AG10803 (cell line): ENCODE measurements at places on chromosomes 3 and 15.

DNA sequence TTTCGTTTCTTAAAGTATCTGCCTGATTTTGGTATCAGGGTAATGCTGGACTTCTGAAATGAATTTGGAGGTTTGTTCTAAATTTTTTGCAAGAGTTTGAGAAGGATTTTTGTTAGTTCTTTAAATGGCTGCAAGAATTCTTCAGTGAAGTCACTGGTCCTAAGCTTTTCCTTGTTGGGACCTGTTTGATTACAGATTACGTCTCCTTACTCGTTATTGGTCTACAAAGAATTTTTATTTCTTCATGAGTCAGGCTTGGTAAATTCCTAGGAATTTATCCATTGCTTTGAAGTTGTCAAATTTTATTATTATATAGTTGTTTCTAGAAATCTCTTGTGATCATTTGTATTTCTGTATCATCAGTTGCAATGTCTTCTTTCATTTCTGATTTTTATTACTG lies 196.0 kb downstream of the DPH6 start:
- DNase-seq = peak; percentile 18

DNA sequence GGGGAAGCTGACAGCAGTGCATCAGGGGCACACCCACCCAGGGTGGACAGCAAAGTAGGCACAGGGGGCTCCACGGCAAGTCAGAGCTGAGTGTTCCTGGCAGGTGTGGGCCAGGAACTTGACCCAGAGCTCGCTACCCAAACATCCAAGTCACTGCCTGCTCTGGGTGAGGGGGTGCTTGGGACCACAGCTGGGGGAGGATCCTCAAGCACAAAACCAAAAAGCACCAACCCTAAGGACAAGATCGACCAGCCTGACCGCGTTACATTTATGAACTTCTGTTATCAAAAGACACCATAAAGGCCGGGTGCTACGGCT lies 101.2 kb downstream of the CHSY1 start:
- no peak for DNase-seq

DNA sequence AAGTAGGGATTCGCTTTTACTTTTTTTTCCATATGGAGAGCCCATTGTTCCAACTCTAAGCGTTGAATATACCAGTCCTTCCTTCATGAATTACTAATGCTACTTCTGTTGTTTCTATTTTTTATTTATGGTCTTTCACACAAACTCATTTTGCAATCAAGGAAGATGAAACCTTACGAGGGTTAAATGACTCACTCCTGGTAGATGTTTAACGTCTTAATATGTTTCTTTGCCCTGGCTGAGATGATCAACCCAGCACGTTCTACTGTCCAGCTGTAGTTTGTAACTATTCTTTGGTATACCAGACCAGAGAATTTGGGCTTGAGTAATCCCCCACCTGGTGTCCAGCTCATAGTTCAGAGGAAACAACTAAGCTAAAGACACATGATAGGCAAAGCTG lies 23.1 kb downstream of the CDCP1 start:
- DNase-seq = peak; percentile 96

DNA sequence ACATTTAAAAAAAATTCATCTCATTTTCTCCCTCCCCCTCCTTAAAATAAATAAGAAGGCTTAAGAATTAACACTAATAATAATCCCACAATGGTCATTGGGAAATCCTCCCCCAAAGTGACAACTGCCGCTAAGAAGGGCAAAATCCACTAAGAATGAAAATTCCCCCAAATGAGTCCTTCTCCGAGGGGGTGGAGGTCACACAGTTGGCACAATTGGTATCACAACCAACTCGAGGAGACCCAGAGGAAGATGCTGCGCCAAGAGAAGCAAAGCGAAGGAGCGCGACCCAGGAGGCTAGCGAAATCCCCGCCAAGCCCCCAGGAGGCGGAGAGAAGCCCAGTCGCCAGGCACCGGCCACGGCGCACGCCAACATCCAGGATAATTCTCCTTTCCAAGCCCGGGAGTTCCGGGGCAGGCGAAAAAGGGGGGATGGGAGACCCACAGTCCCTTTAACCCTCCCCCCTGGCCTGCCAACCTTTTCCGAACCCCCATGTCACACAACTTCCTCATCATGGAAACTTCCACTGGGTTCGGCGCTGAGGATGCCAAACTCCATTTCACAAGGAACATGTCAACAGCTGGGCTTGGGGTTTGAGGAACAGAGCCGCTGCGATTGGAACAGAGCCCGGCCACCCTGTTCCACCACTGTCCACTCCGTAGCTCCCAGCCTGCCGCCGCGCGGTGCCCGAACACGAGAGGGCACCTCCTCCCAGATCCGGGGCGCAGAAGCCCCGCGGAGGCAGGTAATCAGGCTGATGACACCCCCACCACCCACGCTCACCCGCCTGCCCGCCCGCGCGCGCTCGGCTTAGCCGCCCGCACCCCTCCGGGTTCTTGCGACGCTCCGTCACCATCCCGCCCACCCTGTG lies 668 bp downstream of the THRB start:
- DNase-seq = peak; percentile 32

DNA sequence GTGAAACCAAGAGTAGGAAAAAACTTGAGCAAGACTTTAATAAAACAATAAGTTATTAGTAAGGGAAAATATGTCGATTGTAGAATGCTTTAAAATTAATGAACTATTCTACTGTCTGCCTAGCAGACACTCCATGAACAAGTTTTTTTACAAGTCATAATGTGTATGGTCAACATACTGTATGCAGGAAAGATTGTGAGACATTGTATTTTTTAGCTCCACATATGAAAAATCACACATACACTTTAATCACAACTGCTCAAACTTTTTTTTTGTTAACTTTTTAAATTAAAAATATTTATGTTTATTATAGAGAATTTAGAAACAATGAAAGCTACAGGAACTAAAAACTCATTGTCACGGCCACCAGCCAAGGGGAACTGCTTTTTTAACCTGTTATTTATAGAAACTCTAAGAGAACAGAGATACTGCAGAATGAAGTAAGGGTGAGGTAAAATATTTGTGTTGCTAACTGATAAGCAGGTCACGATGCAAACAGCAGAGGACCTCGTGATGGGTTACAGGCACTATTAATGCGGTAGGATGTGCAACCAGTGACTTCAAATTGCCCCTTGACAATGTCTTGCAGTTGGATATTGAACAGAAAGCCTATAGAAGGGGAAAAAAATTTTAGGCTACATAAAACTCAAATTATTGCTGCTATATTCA lies 53.0 kb downstream of the THSD4 start:
- DNase-seq = no peak

- no peak for DNase-seq
Measured at GRCh38 chr3:62534326-62534725, 161.0 kb upstream of the FEZF2 start.

- peak; percentile 63 for DNase-seq
Measured at GRCh38 chr3:69329892-69330291, 56.0 kb downstream of the FRMD4B start.

- no peak for DNase-seq
Measured at GRCh38 chr3:138768946-138769345, 65.8 kb downstream of the PIK3CB start.

DNA sequence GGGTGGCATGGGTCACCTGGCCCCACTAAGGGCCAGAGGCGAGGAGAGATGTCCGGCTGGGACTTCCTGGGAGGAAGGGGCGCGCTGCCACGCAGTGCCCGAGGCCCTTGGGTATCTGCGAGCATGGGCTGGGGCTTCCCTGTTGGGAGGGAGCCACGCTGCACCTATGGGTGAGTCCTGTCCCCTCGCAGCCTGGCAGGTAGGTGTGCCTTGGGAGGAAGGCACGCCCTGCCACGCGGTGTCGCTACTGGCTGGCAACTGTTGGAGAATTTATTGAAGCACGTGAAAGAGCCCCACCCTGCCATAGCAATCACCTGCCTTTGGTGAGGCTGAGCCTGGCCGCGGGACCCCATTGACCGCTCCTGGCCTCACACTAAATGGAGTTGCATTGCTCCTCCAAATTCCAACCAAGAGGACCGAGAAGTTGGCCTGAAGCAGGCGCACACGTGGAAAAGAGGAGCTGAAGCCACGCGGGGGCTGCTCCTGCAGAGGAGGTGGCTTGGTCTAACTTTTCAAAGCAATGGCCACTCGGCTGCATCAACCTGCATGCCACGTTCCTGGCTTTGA lies 134.2 kb downstream of the TJP1 start:
- no peak for DNase-seq

GRCh38 chr3:135444058-135444457 lies 521.5 kb upstream of the PPP2R3A start:
- no peak for DNase-seq

GRCh38 chr3:142087676-142088075 lies 61.7 kb downstream of the TFDP2 start:
- DNase-seq = peak; percentile 82

GRCh38 chr3:14304101-14305045 lies 98.0 kb upstream of the SLC6A6 start:
- no peak for DNase-seq

DNA sequence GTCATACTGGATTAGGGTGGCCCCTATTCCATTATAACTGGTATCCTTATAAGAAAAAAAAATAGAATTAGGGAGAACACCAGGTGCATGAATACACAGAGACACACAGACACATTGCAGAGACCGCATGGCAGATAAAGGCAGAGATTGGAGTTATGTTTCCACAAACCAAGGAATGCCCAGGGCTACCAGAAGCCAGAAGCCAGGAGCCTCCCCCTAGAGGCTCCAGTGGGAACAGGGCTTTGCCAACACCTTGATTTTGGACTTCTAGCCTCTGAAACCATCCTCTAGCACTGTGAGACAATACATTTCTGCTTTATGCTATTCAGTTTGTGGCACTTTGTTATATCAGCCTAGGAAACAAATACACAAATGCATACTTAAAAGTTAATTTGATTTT lies 10.4 kb downstream of the GOLM2 start:
- DNase-seq = no peak

GRCh38 chr3:99868311-99868646 lies 50.6 kb downstream of the CMSS1 start:
- no peak for DNase-seq

DNA sequence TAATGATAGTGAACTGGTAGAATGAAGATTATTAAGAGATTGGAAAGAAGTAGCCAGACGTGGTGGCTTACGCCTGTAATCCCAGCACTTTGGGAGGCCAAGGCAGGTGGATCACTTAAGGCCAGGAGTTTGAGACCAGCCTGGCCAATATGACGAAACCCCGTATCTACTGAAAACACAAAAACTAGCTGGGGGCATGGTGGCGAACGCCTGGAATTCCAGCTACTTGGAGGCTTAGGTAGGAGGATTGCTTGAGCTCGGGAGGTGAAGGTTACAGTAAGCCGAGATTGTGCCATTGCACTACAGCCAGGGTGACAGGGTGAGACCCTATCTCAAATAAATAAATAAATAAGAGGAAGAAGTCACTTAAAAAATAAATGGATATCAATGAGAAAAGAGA lies 14.0 kb downstream of the USP8 start:
- no peak for DNase-seq

DNA sequence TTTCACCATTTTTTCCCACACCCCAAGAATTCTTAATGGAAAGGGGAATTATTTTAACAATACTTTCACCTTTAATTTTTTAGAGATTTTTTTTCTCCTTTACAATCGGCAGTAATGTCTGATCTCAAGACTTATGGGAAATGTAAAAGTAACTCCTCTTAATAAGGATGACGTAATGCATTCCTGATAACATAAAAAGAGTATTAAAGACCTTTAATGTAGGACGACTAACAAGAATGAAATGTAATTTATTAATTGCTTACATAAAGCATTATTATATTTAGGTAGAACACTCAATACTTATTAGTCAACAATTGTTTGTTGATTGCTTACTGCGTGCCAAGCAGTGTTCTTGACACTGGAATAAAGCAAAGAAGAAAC lies 416.8 kb upstream of the NAALADL2 start:
- DNase-seq = no peak

- no peak for DNase-seq
Measured at GRCh38 chr3:61524933-61525332, 36.4 kb upstream of the PTPRG start.

GRCh38 chr3:141065841-141066805 lies 15.0 kb downstream of the SPSB4 start:
- DNase-seq = no peak

DNA sequence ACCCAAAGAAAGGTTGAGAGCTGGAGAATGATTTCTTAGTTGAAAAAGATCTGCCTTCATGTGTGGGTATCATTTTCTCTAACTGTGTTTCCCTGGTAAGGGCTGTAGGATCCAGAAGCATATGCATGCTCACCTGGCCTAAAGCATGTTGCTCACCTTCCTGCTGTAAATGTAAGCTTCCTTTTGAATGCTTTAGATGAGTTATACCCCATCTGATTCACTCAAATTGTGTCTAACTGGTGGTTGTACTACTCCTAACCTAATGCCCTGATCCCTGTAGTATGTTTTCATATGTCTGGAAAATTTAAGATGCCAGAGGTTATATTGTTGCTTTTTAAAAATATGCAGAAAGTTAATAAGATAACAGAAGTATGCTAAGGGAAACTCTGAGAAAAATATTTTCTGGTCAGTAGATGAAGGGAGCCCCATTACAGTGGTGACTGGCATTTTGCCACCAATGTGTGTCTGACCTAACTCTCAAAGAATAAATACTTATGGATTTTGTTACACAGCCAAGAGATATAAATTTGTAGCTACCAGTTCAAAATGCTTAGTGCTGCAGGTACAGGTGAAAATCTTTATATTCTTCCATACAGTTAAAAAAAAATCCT lies 7.7 kb downstream of the FILIP1L start:
- peak; percentile 40 for DNase-seq

- DNase-seq = no peak
Measured at GRCh38 chr3:20059929-20060328, 19.7 kb downstream of the KAT2B start.

DNA sequence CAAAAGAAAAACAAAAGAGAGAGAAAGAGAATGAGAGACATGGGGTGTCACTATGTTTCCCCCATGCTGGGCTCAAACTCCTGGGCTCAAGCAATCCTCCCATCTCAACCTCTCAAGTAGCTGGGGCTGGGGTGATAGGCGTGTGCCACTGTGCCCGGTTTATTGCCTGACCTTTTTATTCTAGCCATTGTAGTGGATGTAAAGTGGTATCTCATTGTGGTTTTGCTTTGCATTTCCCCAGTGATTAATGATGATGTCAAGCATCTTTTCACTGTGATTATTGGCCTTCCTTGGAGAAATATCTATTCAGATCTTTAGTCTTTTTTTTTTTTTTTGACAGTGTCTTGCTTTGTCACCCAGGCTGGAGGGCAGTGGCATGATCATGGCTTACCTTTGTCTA lies 37.7 kb upstream of the GK5 start:
- no peak for DNase-seq
